ENCODE measurements at places on chromosomes 4 and X.

DNA sequence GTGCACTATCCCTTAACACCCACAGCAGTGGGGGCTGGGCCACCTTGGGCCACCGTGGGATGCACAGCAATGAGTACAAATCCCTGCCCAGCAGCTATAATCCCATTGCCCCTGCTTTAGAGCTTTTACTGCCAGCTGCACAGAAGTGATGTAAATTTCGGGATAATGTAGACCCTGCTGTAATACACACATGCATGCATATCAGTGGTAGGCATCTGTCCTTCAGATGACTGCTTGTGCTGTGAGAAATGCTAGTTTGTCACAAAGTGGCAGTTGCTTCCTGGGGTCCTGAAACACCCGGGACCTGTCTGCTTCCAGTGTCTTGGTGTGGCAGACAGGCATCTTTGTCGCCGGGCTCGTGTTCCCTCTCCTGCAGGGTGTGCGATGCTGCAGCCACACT lies 14.1 kb downstream of the NSG1 start:
- DNase-seq: no peak

DNA sequence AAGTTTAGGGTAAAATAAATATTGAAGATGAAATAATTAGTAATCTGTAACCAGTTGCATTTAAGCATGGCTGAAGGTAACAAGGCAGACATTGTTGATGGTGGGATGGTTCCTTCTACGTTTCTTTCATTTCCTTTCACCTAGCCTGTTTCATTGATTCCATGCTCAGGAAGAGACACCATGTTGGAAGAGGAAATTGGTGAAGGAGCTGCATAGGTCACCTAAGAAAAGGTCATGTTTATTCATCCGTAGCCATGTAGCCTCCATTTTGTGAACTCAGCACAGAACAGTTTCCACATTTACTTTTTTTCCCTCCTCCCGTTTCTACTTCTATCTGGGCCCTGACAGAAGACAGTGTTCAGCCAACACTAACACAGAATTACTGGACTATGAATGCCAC lies 3.8 kb downstream of the ADH1B start:
- no peak for DNase-seq

GRCh38 chr4:84481860-84482245 lies 17.2 kb downstream of the NKX6-1 start:
- DNase-seq: no peak

DNA sequence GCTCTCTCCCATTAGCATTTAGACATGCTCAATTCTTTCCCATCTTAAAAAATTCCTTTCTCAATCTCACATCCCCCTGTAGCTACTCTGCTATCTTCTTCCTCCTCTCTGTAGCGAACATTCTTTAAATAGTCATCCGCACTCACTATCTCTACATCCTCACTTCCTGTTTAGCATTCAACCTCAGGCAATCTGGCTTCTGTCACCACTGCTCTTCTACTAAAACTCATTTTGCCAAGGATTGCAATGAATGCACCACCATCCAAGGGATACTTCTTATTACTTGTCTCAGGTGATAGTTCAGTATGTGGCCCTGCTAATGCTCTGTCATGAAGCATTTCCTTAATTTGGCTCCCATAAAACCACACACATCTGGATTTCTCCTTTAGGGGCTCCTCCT lies 10.9 kb upstream of the TET2 start:
- DNase-seq: no peak

- no peak for DNase-seq
Observed at GRCh38 chr4:159551281-159551680, 448.4 kb downstream of the RAPGEF2 start.

DNA sequence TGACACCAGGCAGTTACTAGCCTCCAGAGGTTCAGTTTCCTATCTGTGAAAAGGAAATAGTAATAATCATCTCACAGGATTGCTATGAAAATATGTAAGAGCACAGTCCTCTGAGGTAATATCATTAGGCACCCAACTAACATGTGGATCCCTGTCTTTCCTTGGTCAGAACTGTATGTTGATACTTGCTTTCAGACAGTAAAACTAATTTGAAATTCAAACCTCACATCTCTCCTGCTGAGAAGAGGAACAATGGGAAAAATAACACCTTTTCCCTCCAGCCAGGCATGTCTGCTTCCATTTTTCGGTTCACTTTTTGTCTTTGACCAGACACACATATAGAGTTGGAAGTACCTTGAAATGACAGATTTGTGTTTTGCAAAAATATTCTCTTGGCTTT lies 262.7 kb downstream of the IL15 start:
- DNase-seq: no peak

- DNase-seq: no peak
Observed at GRCh38 chr4:6960628-6961412, 51.2 kb downstream of the TBC1D14 start.

DNA sequence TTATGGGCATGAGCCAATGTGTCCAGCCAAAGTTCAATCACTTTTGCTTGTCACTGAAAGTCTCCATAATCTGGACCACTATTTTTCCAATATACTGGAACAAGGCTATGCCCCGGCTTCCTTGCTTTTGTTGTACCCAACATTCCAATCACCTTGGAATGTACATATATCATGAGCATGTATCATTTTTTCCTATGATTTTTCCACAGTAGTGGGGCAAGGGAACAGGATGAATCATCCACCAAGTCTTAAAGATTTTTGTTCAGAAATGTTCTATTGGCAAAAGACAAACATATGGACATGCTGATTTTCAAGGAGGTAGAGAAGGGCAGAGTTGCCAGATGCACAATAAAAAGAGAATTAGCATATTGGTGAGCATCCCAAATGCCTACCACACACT lies 548.1 kb upstream of the INTU start:
- no peak for DNase-seq

DNA sequence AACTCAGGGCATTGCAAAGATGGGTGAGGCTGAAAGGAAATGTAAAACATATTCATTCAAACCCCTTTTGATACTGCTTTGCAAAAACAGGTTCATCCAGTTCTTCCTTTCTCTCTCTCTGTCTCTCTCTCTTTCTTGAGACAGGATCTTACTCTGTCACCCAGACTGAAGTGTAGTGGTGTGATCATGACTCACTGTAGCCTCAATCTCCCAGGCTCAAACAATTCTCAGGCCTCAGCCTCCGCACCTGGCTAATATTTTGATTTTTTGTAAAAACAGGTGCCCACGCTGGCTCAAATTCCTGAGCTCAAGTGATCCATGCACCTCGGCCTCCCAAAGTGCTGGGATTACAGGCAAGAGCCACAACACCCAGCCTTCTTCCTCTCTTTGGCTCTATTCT lies 15.6 kb upstream of the DCHS2 start:
- no peak for DNase-seq

- DNase-seq: no peak
Observed at GRCh38 chr4:53185869-53186585, 179.8 kb downstream of the SCFD2 start.

DNA sequence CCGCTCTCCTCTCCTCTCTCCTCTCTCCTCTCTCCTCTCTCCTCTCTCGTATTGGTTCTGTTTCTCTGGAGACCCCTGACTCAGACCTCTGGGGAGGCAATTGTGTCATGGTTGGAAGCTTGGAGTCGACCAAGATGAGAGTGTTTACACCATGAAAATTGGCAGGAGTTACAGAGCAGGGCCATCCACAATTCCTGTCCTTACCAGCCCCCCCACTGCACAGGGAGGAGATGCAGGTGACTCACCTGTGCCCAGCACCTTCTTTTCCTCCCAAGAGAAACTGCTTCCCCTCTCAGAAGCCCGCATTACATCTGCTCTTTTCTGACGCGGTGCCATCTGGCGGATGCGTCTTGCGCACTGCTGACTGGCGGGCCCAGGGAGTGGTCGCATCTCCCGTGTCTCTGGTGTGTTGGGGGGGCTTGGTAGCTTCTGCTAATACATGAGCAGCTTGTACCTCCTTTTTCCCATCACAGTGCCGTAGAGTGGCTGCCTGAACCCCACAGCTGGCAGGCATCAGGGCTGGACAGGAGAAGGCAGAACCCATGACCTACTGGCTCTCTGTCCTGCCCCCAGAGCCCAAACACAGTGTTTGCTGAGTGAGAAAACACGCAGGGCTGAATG lies 31.4 kb upstream of the GPR78 start:
- DNase-seq: no peak

- no peak for DNase-seq
Observed at GRCh38 chrX:41692162-41692749, 3.5 kb downstream of the GPR34 start.

- DNase-seq: no peak
Observed at GRCh38 chr4:93731456-93731855, 97.1 kb upstream of the ATOH1 start.

GRCh38 chrX:112645774-112646173 lies 34.0 kb downstream of the LHFPL1 start:
- no peak for DNase-seq

- no peak for DNase-seq
Observed at GRCh38 chr4:90328558-90328957, 201.4 kb downstream of the CCSER1 start.

- no peak for DNase-seq
Observed at GRCh38 chr4:115154826-115155225, 41.4 kb upstream of the NDST4 start.

GRCh38 chr4:47471591-47471990 lies 8.1 kb upstream of the COMMD8 start:
- DNase-seq: no peak

- no peak for DNase-seq
Observed at GRCh38 chr4:81432825-81433224, 38.9 kb downstream of the RASGEF1B start.

DNA sequence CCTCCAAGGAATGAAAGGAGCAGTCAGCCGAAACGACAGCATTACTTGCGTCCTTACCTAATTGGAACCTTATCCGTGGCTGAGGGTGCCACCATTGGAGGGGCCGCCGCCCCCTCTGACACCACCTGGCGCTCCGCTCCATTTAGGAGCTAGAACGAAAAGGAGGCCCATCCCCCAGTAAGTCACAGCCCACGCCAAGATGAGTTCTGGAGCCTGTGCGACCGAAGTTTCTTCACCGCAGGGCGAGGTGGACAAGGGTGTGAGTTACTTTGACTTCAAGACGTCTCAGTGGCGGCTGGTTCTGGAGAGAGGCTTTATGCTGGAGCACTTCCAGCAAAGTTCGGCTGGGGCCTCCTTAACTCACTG lies 729 bp upstream of the IRF2 start:
- DNase-seq: peak; percentile 7

DNA sequence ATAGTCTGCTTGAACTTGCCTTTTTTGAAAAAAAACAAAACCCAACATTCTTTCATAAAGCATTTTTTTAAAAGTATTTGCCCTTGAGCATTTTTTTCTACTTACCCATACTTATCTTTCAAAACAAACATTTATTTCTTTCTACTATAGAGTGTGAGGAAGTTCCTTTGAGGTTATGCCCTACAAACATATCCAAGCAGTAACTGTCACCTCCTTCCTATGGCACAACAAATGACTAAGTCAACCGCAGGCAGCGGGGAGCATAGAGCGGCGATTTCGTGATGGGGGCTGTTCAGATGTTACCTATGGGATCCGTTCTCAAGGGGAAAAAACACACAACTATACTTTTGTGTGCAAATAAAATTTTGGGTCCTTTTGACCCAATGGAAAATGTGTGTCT lies 19.4 kb downstream of the SPRY1 start:
- no peak for DNase-seq

GRCh38 chr4:182015893-182016292 lies 227.3 kb upstream of the TENM3 start:
- DNase-seq: no peak

GRCh38 chr4:108384544-108384943 lies 215.8 kb upstream of the LEF1 start:
- no peak for DNase-seq

DNA sequence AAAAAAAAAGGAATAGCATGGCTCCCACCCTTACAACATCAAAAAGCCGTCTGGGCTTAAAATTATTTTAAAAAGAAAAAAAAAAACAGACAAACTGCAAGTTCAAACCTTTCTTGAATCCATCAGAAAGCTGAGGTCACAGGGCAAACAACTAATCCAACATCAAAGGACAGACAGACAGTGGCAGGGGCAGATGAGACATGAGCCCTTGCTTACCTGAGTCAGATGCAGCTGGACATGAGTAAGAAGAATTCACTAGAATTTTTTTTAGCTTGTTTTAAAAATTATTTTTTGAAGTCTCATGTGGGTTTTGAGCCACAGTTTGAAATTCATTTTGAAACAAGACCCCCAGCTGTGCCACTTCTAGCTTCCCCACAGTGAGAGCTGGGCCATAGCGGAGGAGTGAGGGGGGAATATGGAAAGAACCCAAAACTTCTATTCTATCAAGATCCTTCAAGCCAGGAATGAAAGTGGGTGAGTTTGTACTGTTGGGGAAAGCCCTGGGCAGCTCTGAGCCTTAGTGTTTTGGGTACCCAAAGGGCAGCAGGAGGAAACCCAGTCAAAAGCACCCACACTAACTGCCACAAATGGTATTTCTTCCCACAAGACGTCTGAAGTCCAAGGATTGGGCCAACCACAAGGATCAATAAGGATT lies 111.4 kb downstream of the ATXN3L start:
- DNase-seq: no peak

- DNase-seq: no peak
Observed at GRCh38 chr4:142264961-142265360, 581.1 kb downstream of the INPP4B start.

GRCh38 chrX:24168807-24169206 lies 19.3 kb downstream of the ZFX start:
- no peak for DNase-seq

- DNase-seq: no peak
Observed at GRCh38 chr4:6910340-6910959, 824 bp downstream of the TBC1D14 start.

DNA sequence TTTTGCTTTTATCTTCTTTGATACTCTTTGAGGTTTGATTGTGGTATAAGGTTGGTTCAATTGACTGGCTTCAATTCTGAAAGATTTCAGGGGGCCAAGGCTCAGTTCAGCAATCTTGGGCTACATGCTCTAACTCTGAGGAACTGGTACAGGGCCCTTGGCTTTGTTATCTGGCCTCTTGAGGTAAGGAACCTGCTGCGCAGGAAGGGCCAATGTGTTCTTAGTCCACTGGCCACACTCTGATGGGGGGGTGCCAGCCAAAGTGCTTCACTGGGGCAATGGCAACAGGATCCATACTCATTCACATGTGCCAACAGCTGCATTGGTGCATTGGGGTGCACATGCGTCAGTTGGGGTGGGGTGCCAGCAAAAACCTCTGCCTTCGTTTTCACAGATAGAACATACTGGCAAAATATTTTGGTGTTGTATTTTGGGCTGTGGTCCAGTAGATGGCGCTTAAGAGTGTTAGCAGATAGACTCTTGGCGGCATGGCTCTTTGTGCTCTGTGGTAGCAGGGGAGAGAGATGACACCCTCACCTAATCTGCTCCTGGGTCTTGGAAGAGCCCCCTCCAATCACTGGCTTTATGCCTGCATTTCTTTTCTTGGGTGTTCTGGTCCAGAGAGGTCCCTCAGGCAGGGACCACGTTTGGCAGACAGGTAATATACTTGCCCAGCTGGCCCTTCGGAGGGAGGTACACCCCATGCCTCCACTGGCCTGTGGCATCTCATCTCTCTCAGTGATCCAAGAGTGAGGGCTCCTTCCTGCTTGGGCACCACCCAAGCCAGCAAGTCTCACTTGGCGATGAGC lies 42.9 kb downstream of the NDST3 start:
- DNase-seq: no peak

DNA sequence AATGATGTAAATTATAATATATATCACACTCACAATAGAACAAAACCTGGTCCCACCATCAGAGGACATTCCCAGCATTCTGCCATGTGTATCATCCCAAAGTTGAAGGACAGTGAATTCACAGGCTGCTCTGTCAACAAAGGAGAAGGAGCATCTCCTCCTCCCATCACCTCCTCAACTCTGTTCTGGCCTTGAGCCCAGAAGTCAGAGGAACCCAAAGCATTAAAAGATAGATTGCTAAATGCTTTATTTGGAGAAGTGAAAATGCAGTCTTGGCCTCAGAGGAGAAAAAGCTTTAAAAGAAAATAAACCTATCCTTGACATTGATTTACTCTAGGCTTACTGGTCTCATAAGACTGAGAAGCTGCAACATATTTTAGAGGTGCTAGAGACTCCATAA lies 268.8 kb upstream of the RASGEF1B start:
- no peak for DNase-seq

Data from esophagus squamous epithelium (tissue), 5 donors.